ENCODE measurements at places on chromosomes 16 and 17.

DNA sequence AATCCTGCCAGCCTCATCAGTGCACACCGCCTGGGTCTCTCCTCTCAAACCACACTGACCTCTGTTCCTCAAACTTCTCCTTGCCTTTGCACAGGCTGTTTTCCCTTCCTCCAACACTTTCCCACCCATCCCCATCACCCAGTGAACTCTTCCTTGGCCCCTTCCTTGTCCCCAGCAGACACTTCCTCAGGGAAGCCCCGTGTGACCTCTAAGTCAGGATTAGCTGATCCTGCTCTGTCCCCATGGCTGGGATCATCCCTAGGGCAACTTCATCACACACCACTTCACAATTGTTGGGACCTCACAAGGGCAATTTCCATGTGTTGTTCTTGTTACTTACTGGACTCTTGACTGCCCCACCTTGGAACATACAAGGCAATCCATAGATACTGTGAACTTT lies 67.8 kb downstream of the WSB1 start:
- no peak for DNase-seq

DNA sequence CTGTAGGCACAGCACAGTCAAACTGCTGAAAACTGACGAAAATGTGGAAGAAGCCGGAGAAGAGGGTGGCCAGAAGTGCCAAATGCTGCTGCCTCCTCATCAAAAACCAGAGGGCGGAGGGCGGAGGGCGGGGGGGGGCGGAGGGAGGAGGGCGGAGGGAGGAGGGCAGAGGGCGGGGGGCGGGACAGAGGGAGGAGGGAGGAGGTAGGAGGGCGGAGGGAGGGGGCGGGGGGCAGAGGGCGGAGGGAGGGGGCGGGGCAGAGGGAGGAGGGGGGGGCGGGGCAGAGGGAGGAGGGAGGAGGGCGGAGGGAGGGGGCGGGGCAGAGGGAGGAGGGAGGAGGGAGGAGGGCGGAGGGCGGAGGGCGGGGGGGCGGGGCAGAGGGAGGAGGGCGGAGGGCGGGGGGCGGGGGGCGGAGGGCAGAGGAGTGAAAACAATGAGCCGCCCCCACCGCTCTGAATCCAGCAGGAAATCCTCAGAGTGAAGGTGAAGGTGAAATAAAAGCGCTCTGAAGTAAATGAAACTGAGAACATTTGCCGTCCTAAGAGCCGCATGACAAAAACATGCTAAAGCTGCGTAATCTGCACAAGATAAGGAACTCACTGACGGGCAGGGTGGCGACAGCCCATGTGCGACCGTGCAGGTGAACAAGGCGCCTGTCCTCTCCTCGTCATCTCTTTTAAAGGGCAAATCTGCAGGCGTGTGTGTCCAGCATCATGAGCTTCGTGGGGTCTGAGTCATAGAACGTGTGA lies 22.6 kb upstream of the CBFA2T3 start:
- DNase-seq, result no peak

DNA sequence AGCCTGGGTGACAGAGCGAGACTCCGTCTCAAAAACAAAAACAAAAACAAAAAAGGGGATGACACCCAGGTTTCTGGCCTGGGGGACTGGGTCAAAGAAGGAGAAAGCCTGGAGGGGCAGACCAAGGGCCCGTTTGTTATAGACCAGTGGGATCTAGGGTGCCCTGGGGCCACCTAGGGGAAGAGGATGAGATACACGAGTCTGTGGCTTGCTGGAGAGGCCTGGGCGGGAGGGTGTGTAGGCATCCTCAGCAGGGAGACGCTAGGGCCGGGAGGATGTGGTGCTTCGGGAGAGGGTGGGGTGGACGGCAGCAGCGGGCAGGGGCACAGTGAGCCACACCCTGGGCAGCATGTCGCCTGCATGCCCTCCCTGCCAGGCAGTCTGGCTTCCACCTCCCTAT lies 17.1 kb upstream of the CRK start:
- DNase-seq, result no peak

DNA sequence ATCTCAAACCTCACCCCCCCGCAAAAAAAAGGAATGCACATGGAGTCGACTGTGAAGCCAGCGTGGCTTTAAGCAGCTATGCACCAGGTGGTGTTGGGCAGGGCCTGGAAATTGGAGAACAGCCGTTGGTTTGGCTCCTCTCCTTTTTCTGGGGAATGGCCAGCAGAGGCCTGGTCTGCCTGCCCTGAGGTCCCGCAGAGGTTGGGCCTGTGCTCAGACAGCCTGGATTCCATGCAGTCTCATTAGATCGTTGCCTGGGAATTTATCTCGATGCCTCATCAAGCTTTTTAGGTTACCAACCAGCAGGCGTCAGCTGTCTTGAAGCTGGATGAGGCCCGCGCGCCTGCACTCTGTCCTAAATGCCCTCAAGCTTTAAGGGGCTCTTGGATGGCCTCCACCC lies 9.8 kb downstream of the SLC12A3 start:
- DNase-seq, result no peak

GRCh38 chr17:17580662-17581470 lies 10.6 kb downstream of the PEMT start:
- DNase-seq, result no peak

GRCh38 chr17:39963829-39964228 lies 1.0 kb downstream of the GSDMA start:
- DNase-seq, result peak; percentile 35

GRCh38 chr17:73710095-73710592 lies 65.9 kb upstream of the SDK2 start:
- peak; percentile 47 for DNase-seq

DNA sequence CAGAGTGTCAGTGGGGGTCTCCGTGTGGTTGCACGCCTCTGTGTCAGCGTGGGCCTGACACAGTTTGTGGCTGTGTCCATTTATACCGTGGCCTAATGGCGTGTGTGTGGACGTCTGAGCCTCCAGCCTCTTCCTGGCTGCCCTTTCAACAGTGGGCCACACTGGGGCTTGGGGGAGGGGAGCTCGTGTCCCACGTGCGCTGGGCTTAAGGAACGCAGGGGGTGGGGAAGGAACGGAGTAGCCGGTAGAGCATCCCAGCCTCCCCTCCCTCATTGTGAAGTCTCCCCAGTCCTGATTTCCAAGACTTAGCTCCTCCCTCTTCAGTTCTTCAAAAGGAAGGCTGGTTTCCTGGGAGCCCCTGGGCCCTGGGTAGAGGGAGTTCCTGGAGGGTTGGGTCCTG lies 9.5 kb upstream of the HES7 start:
- DNase-seq, result no peak

DNA sequence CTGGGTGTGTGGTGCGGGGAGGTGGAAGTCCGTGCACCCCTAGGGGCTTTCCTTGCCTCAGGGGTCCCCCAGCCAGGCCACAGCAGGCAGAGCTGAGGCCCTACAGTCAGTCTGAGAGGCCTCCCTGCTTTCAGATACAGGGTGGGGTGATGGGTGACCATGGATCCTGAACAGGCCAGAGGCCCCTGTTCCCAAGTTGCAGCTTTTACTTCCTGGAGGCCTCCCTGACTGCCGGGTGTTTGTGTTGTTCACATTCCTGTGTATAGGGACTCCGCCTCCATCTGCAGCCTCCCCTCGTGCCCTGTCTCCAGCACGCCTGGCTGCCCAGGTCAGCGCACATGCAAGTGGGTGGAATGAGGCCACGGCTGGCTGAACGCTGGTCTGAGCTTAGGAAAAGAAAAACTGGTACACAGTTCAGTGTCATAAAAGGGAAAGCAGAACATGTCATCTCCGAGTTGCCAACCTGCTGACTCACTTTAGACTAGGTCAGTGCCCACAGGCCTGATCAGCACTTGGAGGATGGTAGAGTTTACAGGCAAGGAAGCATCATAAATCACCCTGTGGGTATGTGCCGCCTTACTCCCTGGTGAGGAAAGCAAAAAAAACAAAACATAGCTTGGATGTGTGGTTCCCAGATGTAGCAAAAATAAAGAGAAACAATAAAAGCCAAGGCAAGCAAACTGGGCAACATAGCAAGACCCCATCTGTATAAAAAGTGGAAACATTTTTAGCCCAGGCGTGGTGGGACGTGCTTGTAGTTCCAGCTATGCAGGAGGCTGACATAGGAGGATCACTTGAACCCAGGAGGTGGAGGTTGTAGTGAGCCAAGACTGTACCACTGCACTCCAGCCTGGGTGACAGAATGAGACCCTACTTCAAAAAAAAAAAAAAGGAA lies 6.2 kb upstream of the SLC7A6 start:
- no peak for DNase-seq

DNA sequence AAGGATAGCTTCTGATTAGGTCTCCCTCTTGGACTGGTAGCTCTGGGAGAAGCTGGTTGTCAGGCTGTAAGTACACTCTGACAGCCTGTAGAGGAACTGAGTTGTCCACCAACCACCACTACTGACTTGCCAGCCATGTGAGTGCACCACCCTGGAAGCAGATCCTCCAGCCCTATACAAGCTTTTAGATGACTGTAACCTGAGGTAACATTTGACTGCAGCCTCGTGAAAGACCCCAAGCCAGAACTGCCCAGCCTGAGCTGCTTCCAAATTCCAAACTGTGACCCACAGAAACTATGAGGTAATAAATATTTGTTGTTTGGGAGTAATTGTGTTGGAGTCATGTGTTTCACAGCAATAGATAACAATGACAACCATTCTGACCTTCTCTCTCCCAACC lies 30.8 kb upstream of the DYNLL2 start:
- no peak for DNase-seq

DNA sequence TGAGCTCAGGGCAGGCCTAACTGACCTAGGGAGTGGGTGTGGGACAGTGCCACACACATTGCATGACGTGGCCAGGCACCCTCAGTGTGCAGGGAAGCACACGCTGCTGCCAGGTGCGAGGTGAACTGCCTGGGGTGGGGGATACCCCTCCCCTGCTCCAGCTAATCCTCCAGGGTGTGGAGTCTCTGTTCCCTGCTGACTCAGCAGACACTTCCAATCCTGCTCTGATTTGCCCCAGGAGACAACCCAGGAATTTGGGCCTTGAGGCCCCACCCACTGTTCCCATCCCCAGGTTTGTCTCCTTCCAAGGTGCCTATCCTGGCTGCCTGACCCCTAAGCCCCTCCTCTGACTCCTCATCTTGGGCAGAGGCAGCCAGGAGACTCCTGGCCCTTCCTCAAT lies 10.7 kb downstream of the DLX3 start:
- DNase-seq, result no peak

- no peak for DNase-seq
Measured at GRCh38 chr17:13346592-13346991, 255.1 kb downstream of the HS3ST3A1 start.

- no peak for DNase-seq
Measured at GRCh38 chr17:962670-963069, 16.9 kb downstream of the NXN start.

DNA sequence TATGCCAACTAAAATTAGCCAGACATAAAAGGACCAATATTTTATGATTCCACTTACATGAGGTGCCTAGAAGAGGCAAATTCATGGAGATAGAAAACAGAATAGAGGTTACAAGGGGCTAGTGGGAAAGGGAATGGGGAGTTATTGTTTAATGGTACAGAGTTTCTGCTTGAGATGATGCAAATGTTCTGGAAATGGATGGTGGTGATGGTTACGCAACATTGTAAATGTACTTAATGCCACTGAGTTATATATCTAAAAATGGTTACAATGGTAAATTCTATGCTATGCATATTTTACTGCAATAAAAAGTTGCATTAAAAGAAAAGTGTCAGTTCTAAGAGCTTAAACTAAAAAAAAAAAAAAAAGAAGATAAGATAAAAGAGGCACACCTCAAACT lies 17.9 kb downstream of the MT1X start:
- DNase-seq, result no peak

DNA sequence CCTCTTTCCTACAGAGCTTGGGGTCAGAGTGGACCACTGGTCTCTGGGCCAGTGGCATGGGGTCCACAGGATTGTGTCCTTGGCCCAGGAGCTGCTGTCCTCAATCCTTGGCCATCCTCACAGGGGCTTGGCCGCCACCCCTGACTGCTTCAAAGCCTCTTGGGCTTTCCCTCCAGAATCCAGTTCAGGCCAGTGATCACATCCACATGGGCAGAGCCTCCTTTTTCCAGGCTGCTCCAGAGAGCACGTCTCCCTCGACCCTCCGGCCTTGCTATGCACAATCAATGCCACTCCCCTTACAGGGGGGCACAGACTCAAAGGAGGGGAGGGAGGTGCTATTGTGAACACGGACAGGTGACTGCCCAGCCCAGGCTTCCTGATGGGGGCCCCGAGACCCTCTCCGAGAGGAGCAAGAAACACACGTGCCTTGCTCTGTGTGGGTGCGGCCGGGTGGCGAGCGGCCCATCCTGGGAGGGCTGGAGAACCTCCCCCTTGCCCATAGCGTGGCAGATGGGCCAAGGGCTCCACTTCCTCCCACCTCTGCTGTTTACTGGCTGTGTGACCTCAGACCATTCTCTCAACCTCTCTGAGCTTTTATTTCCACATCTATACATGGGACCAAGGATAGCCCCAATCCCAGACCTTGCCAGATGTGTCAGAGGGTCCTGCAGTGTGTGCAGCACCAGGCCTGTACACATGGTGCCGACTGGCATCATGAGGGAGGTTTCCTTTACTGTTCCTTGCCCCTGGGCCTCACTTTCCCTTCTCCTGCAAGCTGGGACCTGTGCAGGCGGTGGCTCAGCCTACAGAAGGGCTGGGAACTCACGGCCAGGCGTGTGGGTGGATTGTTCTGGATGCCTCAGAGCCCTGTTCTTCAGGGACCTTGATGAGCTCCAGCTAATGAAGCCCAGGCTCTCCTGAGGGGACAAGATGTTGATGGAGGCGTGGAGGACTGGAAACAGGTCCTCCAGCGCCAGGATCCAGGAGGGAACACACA lies 229.0 kb upstream of the GSE1 start:
- DNase-seq, result no peak
